ENCODE measurements at places on chromosomes 6 and 20. TPM values are rescaled to one million over a fixed set of nuclear protein-coding genes. Genes with fewer than 3 reads are reported as not detected.

Gene JPH2
- not detected for total RNA-seq

GRCh38 chr6:11522812-11523605 lies 14.5 kb upstream of the TMEM170B start:
- H3K4me3 ChIP-seq, result no peak overlapping the region
- H3K36me3 ChIP-seq, result no peaks in the 10 kb centered on the region
- peaks cover 13% of the 10 kb centered on the region for H3K27me3 ChIP-seq
- H3K27ac ChIP-seq, result no peak overlapping the region
- H3K4me1 ChIP-seq, result no peaks in the 10 kb centered on the region
- no peak for DNase-seq

- DNase-seq, result no peak
Observed at GRCh38 chr6:79246891-79247290, 12.4 kb upstream of the HMGN3 start.

- no peaks in the 10 kb centered on the region for H3K4me1 ChIP-seq
- H3K4me3 ChIP-seq, result no peak overlapping the region
- no peaks in the 10 kb centered on the region for H3K27me3 ChIP-seq
- H3K36me3 ChIP-seq, result no peaks in the 10 kb centered on the region
- no peak overlapping the region for H3K27ac ChIP-seq
- DNase-seq, result no peak
Observed at GRCh38 chr6:161686655-161687054, 412.8 kb upstream of the AGPAT4 start.

- no peaks in the 10 kb centered on the region for H3K27me3 ChIP-seq
- DNase-seq, result no peak
- H3K4me3 ChIP-seq, result no peak overlapping the region
- H3K4me1 ChIP-seq, result peaks cover 80% of the 10 kb centered on the region
- H3K36me3 ChIP-seq, result peaks cover 27% of the 10 kb centered on the region
- peak overlapping the region; percentile 83 for H3K27ac ChIP-seq
Observed at GRCh38 chr6:45587229-45588060, 209.7 kb upstream of the SUPT3H start.

GRCh38 chr6:169158691-169159090 lies 95.0 kb downstream of the THBS2 start:
- H3K4me3 ChIP-seq, result no peak overlapping the region
- H3K4me1 ChIP-seq, result no peaks in the 10 kb centered on the region
- no peaks in the 10 kb centered on the region for H3K36me3 ChIP-seq
- DNase-seq, result no peak
- no peak overlapping the region for H3K27ac ChIP-seq
